ENCODE measurements at places on chromosomes 2 and 18. TPM values are rescaled to one million over a fixed set of nuclear protein-coding genes. Genes with fewer than 3 reads are reported as not detected.

Gene GKN2
- total RNA-seq = 4.3 TPM

Gene DNAJC5G
- total RNA-seq = not detected

Gene ARL6IP6
- total RNA-seq = 22.3 TPM

Gene IL36G
- not detected for total RNA-seq

Gene SH3YL1
- total RNA-seq = 10.0 TPM

Gene RRM2
- total RNA-seq = 178 TPM

Gene ERFE
- 9.1 TPM for total RNA-seq

Gene AOX1
- 4.9 TPM for total RNA-seq

Gene OSR1
- total RNA-seq = 5.8 TPM

Gene PSTPIP2
- total RNA-seq = 0.34 TPM

Gene C1D
- 35.0 TPM for total RNA-seq

Gene TANC1
- total RNA-seq = 8.9 TPM

Gene HOXD1
- total RNA-seq = not detected

Gene SNRPD1
- 166 TPM for total RNA-seq

Gene UCN
- 2.0 TPM for total RNA-seq

Gene DNAH6
- total RNA-seq = 0.44 TPM

Gene CGREF1
- 8.5 TPM for total RNA-seq

Gene PXDN
- 15.5 TPM for total RNA-seq

Gene MAL
- not detected for total RNA-seq

Gene LRRC30
- total RNA-seq = not detected

Gene MOGAT1
- total RNA-seq = not detected

Gene MAB21L4
- total RNA-seq = 0.16 TPM

Gene FTCDNL1
- total RNA-seq = 2.6 TPM

Gene SCN9A
- total RNA-seq = 4.8 TPM

Gene SOCS6
- total RNA-seq = 33.8 TPM

Gene CYP27A1
- total RNA-seq = 0.20 TPM

Gene C2orf66
- total RNA-seq = 0.11 TPM

Gene LOXHD1
- total RNA-seq = not detected

Gene SNED1
- 0.33 TPM for total RNA-seq

Gene ATF2
- total RNA-seq = 20.8 TPM

Gene TMEM237
- 19.5 TPM for total RNA-seq

Gene VIT
- not detected for total RNA-seq

Gene GPR39
- 9.6 TPM for total RNA-seq

Gene KIAA2012
- total RNA-seq = not detected

Gene ACVR2A
- total RNA-seq = 4.4 TPM

Gene ZAP70
- not detected for total RNA-seq

Gene LOXL3
- total RNA-seq = 0.32 TPM

Gene ASAP2
- total RNA-seq = 39.8 TPM

Gene ABCG5
- total RNA-seq = not detected

Gene LIPT1
- total RNA-seq = 4.5 TPM

Gene CHST9
- not detected for total RNA-seq

Gene CNTNAP5
- total RNA-seq = not detected

Gene LAMA3
- 51.0 TPM for total RNA-seq

Gene DSC3
- 1.2 TPM for total RNA-seq

Gene NCL
- total RNA-seq = 1,006 TPM

Gene KCNIP3
- 1.4 TPM for total RNA-seq

Gene ST3GAL5
- 39.5 TPM for total RNA-seq

Gene ALK
- total RNA-seq = not detected

Gene AGXT
- total RNA-seq = not detected

Gene PLEK
- total RNA-seq = not detected

Gene ABHD1
- total RNA-seq = 1.2 TPM

Gene ABCG8
- not detected for total RNA-seq

Gene GNAL
- total RNA-seq = 5.4 TPM

Gene DGUOK
- 154 TPM for total RNA-seq
